MCF 10A (cell line): ENCODE measurements at places on chromosomes 16 and 17. TPM values are rescaled to one million over a fixed set of nuclear protein-coding genes. Genes with fewer than 3 reads are reported as not detected.

ESRP2 gene
- total RNA-seq = 42.7 and 48.8 TPM in 2 replicates

GRCh38 chr17:71900621-71901229, 220.1 kb upstream of the SOX9 start:
- H3K27me3 ChIP-seq = no peaks in the 10 kb centered on the region
- H3K4me3 ChIP-seq = no peak overlapping the region
- peaks cover 27% of the 10 kb centered on the region for H3K4me1 ChIP-seq
- DNase-seq = peak; percentile 63
- H3K36me3 ChIP-seq = no peaks in the 10 kb centered on the region
- peak overlapping the region; percentile 79 for H3K27ac ChIP-seq

DNA sequence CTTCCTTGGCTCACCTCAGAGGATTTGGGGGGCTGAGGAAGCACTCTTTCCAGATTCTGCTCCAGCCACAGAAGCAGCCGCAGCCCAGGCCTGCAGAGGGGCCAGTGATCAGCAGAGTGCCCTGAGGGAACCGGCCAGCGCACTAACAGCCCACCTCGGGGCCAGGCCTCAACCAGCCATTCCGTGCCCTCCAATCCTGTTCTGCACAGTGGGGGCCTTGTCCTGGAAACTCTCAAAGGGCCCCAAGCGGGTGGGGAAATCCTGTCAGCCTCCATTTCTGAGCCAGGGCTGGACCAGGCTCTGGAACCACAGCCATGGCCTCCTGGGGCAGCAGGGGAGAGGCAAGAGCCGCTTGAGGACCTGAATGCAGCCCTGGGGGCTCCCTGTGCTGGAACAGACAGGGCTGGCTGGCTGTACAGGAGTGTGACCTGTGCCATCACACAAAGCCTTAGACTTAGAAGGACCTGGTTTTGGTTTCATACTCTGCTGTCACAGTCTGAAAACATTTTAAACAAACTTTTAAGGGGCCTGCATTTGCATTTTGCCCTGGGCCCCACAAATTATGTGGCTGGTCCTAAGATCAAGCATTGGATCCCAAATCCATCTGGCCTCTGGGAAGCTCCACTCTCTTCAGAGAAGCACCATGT, 10.0 kb downstream of the CNGB1 start:
- H3K4me1 ChIP-seq = peaks cover 3% of the 10 kb centered on the region
- H3K27me3 ChIP-seq = no peaks in the 10 kb centered on the region
- DNase-seq = no peak

EXOC3L1 gene
- not detected in 2 replicates for total RNA-seq

GRCh38 chr17:21370430-21370829, 5.7 kb upstream of the KCNJ12 start:
- DNase-seq = no peak
- no peaks in the 10 kb centered on the region for H3K27me3 ChIP-seq
- H3K36me3 ChIP-seq = no peaks in the 10 kb centered on the region

GRCh38 chr16:24800586-24800985, 45.2 kb upstream of the SLC5A11 start:
- H3K27me3 ChIP-seq = no peaks in the 10 kb centered on the region
- H3K4me3 ChIP-seq = no peak overlapping the region
- DNase-seq = peak; percentile 51
- H3K27ac ChIP-seq = peak overlapping the region; percentile 16
- H3K36me3 ChIP-seq = peaks cover 92% of the 10 kb centered on the region

MAPT gene
- 0.42 and 0.66 TPM in 2 replicates for total RNA-seq
